Activated T-helper 1 cell treated with anti-CD3 and anti-CD28 coated beads, Interleukin-12 subunit alpha, Interleukin-12 subunit beta, Interleukin-2, Interleukin-4 antibody, amounts not matched to agents 30 ng/mL and 10 ng/mL and 1 ng/mL, durations not matched to agents 14 hours and 24 hours and 36 hours (primary cell): ENCODE measurements at places on chromosomes 4 and X.
A peak's percentile ranks its signal among the peaks of the same experiment; 100 is the strongest.

DNA sequence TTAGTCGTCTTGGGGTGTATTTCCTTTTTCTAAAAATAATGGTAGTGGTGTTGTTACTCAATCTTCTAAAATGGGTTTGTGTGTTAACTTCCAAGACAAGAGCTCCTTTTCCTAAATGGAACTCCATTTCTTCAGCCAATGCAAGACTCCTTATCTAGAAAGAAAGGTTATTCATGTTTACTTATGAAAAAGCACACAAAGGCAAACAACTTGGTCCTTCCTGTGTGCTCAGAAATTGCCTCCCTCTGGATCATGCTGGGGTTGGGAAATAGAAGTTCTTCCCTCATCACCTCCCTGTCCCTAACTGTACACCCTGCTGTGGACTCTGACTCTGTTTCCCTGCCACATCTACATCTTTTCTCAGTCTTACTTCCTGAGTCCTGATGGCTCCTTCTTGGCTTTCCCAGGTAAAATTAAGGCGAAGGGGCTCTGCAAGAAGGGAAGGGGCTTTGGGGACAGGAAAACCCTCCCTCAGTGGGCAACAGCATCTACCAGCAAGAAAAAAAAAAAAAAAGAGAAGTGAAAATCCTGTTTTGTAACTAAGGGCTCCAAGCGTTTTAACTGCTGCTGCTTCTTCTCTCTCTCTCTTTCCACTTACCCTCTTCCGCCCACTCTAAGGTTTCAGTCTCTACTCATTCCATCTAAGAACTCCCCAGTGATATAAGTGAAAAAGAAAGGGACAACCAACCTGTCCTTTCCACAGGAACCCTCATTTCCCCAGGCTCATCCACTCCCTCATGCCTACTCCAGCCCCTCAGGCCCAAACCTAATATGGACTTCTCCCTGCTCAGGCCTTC, 19.8 kb upstream of the TASL start:
- DNase-seq, result no peak

- no peak for DNase-seq
These were observed 21.2 kb upstream of the PDE6B start for GRCh38 chr4:604131-604530.

DNA sequence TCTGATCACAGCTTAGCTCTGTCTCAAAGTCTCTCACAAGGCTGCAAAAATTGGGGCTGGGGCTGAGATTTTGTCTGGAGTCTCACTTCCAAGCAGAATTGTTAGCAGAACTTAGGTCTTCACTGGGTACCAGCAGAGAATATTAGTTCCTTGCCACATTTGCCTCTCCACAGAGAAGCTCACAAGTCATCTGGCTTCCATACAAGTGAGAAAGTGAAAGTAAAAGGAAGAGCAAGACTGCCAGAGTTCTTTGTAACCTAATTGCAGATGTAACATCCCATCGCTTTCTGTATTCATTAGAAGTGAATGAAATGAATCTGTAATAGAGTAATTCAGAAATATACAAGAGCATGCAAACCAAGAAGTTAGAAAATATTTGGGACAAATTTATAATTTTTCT, 624.1 kb upstream of the GNPDA2 start:
- DNase-seq, result no peak

DNA sequence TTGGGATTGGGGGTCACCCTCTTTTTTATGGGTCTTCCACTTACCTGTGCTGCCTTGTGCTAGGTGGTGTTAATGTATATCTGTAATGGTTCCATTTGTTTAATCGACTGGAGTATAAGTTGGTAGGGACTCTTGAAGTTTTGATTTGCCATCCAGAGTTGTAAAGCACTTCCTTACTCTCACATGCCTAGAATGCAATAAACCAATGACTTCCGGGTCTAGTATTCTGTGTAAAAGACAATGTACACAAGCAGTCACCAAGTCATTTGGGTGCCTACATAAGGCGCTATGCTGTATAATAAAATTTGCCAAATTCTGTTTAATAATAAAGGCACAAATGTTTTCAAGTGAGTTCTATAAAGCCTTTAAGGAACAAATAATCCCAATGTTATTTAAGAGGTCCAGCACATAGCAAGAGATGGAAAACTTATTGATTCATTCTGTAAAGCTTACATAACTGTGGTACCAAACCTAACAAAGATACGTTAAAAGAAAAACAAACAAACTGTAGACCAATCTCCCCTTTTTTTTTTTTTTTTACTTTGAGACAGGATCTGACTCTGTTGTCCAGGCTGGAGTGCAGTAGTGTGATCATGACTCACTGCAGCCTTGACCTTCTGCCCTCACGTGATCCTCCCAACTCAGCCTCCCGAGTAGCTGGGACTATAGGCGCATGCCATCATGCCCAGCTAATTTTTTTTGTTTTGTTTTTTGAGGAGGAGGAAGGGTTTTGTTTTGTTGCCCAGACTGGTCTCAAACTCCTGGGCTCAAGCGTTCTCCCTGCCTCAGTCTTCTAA, 41.5 kb upstream of the HPRT1 start:
- DNase-seq, result no peak

- DNase-seq, result no peak
These were observed 125.4 kb downstream of the ZNF330 start for GRCh38 chr4:141346144-141346543.

- no peak for DNase-seq
These were observed 3.1 kb upstream of the MSX1 start for GRCh38 chr4:4856071-4857000.

GRCh38 chrX:97117572-97117971, 233.9 kb downstream of the RPA4 start:
- no peak for DNase-seq

GRCh38 chr4:73600954-73601353, 19.3 kb downstream of the RASSF6 start:
- no peak for DNase-seq

- no peak for DNase-seq
These were observed 44.2 kb upstream of the TMEM131L start for GRCh38 chr4:153421941-153422340.

DNA sequence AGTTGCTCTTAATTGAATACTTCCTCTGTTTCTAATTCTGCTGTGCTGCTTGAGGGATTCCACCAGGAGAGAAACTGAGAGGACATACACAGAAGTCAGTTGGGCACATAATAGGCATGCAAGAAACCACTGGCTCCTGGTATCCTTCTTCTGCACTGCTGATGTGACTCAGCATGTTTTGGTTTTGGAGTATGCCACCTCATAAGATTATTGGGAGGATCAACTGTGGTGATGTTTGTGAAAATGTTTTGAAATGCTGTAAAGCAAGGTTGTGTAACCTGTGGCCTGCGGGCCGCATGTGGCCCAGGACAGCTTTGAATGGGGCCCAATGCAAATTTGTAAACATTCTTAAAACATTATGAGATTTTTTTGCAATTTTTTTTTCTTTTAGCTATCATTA, 119.6 kb downstream of the GATB start:
- no peak for DNase-seq

GRCh38 chr4:185115827-185116232, 27.2 kb upstream of the SLC25A4 start:
- no peak for DNase-seq

DNA sequence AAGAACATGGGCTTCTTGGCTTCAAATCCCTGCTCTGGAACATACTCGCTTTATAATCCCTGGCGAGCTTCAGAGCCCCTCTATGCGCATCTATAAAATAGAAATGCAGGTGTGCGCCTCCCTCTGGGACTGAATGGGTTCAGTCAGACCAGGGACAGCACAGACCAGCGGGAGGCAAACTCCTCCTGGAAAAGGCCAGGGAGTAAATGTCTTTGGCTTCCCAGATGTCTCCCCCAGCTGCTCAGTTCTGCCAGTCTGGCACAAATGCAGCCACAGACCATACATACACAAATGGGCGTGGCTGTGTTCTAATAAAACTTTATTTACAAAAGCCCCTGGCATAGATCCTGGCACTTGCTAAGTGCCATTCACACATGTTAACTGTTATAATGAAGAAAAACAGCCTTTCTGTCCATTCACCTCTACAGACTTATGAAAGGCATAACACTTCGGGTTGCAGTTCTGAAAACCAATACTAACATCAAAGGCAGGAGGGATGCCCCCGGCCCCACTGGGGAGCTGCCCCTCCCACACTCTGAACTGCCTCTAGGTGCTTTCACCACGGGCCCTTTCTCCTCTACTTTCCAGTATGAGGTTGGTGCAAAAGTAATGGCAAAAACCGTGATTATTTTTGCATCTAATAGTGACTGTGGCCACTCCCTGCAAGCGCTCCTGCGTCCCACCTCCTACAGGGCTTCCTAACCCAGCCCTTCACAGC, 4.6 kb downstream of the JAKMIP1 start:
- no peak for DNase-seq

GRCh38 chr4:152778656-152779512, 646 bp downstream of the TIGD4 start:
- peak; percentile 8 for DNase-seq

DNA sequence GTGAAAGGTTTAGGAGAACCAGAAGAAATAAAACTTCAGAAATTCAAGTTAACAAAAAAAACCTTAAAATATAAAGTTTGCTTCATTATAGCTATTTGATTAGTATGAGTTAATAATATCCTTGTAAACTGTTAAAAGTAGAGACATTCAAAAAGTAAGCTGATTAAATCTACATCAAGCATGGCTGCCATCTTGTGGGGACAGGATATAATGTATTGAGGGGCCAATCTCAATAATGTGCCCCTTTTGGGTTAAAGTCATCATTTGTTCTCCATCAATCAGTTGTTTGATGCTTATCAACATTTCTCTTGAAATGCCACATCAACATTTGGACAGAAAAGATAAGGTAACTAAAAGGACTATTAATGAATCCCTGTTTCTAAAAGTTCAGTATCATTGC, 4.6 kb upstream of the GRID2 start:
- no peak for DNase-seq

DNA sequence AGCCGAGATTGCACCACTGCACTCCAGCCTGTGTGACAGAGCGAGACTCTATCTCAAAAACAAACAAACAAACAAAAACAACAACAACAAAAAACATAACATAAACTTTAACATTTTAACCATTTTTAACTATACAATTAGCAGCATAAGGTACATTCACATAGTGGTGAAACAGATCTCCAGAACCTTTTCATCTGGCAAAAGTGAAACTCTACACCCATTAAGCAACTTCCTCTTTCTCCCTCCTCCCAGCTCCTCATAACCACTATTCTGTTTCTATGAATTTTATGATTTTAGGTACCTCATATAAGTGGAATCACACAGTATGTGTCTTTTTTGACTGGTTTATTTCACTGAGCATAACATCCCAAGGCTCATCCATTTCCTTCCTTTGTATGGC, 103.6 kb downstream of the FAM13A start:
- DNase-seq, result no peak

DNA sequence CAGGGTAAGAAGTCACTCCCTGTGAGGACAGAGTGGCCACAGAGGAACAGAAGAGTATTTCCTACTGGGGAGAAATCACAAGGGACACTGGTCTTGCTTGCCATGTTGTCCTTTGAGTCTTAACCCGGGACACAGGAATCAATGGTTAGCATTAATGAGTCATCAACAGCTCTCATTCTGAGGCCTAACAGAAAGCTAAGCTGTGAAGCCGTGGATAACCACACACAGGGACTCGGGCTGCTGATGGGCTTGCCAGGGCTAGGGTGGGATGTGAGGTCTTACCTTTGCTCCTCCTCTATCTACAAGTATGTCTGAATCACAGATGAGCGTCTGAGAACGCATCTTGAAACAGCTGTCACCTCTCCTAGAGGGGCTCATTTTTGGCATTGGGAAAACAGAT, 22.2 kb downstream of the HELT start:
- DNase-seq, result no peak

DNA sequence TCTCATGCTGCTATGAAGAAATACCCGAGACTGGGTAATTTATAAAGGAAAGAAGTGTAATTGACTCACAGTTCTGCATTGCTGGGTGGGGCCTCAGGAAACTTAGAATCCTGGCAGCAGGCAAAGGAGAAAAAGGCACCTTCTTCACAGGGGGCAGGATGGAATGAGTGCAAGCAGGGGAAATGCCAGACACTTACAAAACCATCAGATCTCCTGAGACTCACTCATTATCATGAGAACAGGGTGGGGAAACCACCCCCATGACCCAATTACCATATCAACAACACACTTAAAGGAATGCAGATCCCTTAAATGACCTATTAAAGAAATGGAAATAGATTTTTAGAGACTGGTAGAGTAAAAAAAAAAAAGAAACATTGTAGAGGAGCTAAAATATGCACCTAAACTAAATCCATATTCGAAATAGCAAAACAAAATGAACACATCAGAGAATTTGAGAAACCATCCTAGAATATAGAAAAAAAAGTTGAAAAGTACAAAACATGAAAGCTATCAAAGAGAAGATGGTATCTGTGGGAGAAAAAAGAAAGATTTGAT, 104.3 kb upstream of the UGT8 start:
- DNase-seq, result no peak

DNA sequence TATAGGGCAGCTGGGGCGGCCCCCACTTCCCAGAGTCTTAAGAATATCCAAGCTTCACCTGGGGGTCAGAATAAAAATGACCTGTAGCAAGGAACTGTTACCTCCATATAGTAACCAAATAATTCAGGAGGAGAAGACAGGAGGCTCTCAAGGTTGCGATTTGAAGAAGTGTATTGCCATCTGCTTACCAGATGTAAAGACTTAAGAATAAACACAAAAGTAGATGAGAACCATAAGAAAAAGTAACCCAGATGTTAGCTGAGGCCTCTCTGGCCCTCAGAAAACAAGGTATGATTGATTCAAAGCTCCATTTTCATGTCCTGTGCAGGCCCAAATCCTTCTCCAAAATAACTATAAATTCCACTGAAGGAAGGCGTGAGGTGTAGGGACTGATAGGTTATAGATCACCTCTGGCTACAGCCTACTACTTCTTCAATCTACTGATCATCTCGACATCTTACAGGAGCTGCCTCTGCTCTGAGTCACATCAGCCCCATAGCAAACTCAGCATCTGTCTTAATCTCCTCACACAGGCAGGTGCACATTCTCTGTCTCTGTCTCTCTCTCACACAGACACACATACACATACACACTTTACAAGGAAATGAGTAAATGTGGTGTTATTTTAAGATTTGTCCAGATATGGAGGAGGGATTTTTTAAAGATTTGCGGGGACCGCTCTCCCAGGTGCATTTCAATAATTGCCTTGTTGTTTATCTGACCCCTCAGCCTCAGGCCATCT, 193.9 kb upstream of the EDNRA start:
- DNase-seq, result no peak

- no peak for DNase-seq
These were observed 385.2 kb downstream of the BMPR1B start for GRCh38 chr4:95142932-95143331.

- no peak for DNase-seq
These were observed 42.8 kb upstream of the TRIM2 start for GRCh38 chr4:153161226-153161963.

DNA sequence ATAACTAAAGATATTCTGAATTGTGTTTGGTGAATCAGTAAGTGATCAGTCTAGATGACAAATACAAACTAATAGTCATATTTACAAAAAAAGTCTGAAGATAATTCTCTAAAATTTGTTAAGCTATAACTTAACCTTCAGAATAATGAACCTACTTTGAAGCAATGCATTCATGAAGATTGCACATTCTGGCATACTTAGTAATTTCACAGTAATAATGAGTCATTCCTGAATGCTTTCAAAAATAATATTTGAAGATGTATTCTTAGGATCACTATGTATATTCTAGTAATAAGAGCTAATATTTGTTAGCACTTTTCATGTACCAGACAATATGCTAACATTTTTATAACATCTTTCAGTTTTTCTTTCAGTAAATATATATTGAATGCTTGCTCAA, 756.7 kb upstream of the SLIT2 start:
- no peak for DNase-seq

- no peak for DNase-seq
These were observed 129.5 kb downstream of the KCTD8 start for GRCh38 chr4:44319129-44319528.
